Left colon (tissue), 2 donors: ENCODE measurements at places on chromosomes 7 and 10.

GRCh38 chr10:95245425-95246055, 45.3 kb downstream of the PDLIM1 start:
- DNase-seq = no peak

DNA sequence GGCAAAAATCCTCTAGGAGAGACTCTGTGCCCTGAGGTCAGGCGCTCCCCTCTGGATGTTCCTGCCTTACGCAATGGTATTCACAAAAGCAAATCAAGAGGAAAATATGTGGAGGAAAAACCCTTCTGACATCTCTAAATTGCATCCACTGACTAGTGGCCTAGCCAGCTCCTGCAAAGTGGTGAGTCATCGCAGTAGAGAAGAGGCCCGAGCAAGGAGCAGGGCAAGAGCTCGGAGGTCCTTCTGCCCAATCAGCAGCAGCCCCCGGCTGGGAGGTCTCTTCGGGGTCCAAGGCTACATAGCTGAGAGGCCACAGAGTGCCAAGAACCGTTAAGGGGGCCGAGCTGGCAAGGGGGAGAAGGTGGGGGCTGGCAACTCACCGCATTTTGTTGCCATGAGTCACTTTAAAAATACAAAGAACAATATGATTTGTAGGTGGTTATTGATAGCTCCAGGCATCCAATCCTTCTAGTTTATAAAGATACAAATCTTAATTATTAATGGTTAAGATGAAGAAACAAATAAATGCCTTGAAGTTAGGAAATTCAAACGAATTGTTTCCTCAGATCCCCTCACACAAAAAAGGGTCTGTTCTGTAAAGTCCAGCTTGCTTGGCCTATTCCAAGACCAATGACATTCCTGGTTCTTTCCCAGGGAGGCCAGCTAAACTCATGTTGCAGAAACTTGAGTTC, 161.6 kb downstream of the PKD1L1 start:
- peak; percentile 14 for DNase-seq

GRCh38 chr10:70680899-70681730, 8.8 kb downstream of the ADAMTS14 start:
- DNase-seq = no peak

DNA sequence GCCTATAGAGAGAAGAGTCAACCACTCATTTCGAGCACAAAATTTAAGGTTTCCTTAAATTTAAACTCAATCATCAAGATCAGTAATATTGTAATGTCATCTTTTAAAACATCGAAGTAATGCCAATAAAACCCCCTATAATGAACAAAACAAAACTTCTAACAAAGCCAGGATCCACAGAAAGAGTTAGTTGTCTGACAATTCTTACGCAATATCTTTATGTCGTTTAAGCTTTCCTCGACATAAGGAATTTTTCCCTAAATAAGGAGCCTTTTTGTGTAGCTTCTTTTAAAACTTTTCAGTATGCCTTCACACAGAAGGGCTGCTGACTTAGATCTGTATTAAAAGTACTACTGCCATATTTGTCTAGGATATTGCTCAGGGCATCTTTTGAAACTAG, 7.5 kb downstream of the EBLN1 start:
- no peak for DNase-seq

DNA sequence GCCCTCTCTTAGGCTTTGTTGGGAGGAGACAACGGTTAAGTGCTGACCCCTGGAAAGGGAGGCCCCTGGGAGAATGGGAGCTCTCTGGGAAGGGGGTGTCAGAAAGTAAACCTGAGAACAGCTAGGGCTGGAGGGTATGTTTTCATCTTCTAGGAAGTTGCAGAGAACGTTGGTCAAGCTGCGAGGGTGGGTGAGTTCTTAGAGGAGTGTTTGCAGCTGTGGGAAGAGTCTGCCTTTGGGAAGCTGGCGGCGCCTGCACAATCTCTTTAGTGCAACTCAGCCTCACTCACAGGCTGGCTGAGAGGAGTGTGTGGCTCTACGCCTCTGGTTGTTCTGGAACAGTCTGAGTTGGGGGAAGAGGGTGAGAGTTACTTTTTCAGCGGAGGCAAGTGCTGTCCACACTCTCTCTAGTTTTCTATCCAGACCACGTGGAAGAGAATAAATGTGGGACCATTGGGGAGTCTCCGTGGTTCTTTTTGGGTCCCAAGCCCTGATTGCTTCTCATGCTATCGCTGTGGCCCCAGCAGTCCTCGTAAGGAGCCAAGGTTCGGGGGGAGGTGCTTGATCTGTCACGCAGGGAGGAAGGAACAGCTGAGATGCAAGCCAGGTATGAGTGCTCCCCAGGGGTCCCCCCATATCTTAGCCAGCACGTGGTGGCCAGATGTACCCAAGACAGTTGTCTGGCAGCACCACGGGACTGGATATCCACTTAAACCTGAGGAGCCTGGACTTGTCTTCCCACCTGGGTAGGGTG, 237.2 kb downstream of the BUB3 start:
- DNase-seq = no peak

DNA sequence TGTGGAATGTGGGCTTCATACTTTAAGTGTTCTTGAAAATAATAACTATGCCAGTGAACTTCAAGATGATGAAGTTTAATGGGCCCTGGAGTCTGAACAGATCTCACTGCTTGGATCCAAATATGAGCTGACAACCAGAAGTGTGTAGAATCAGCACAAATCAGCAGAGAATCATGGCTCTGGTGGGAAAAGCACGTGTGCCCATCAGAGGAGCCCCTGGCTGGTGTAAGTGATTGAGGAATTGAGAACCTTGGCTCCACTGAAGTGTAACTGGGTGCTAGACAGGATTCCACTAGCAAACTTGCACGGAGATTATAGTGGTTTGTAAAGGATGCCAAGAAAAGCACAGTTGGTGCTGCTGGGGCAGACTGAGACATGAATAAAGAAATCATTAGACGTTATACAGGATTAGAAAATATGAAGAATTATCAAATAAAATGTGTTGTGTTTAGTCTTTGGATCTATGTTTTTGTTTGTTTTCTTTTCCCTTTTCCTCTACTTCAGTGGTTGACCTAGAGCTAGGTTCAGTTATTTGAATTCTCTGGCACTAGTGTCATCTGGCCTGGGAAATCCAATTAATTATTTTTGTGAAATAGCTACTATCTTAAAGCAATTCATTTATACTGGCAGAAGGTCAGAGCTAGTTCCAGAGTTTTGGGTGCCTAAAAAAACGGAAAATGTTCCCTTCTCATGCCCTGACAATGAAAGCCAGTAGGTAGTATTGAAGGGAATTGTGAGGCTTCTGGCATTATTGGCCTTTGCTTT, 175.7 kb upstream of the MEOX2 start:
- no peak for DNase-seq

- no peak for DNase-seq
Observed at GRCh38 chr7:119555788-119556187, 717.2 kb upstream of the KCND2 start.

GRCh38 chr7:10245406-10245805, 728.3 kb upstream of the PHF14 start:
- no peak for DNase-seq

- DNase-seq = no peak
Observed at GRCh38 chr7:16136896-16137295, 284.4 kb downstream of the CRPPA start.

DNA sequence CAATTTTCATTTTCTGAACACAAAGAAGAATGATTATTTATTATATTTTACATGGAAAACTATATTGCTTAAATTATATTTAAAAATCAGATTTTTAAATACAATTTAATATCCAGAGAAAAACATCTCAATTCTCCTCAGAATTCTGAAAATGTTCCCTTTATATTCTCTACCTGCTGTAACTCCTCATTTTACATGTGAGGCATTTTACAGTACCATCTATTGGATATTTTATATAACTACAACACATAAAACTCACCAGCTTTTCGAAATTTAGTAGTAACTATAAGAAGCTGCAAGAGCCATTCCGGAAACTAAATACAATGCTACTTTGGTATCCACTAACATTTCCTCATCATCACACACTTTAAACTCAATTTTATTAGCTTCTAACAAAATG, 264.6 kb downstream of the DGKB start:
- no peak for DNase-seq

DNA sequence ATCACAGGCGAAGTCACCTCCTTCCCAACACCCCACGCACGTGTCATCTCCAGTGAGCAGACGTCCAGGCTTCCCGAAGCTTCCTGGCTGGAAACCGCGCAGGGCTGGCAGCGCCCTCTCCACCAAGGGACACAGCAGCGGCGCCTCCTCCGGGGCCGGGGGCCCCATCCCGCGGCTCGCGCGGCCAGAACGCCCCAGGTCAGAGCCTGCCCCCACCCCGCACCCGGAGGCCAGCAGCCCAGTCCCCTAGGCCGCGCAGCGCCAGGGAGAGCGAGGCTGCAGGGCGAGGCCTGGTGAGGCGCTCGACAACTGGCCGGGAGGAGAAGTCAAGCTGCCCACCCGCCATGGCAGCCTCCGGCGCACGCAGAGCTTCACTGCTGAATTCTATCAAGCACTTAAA, 247.0 kb downstream of the SEMA3D start:
- DNase-seq = no peak

GRCh38 chr7:72453471-72453870, 41.3 kb upstream of the CALN1 start:
- no peak for DNase-seq

DNA sequence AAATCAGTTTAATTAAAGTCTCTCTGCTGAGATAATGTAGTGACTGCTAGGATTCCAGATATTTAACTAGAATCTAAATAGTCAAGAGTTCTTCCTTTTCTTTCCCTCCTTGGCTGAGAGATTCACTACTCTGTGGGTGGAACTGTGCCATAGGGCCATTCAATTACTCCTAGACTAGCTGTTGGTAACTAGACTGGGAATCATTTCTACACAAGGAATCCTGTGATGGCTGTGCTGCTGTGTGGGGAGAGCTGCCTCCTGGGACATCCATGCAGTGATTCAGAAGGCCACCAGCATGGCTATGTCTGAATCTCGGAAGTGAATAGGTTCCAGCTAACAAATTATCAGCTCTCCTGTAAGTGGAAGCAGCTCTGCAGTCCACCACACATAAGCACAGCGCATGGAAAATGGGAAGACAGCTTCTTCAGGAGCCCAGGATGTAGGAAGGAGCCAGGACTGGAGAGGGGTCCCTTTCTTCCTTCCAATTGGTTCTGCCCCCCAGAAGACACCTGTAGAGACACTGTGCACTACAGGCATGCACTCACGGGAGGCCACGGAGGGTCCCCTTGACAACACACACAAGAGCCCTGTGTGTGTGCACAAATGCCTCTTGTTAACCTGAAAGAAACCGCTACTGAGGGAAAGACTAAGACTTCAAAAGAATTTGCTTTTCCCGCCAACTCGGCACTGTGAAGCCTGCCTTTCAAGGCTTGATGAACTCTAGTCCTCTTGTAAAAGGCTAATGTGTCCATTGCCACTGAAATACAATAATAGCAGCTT, 66.5 kb downstream of the SCRN1 start:
- no peak for DNase-seq

- DNase-seq = no peak
Observed at GRCh38 chr7:1749864-1750466, 79.9 kb downstream of the ELFN1 start.

- no peak for DNase-seq
Observed at GRCh38 chr10:59700709-59701108, 8.9 kb downstream of the SLC16A9 start.

DNA sequence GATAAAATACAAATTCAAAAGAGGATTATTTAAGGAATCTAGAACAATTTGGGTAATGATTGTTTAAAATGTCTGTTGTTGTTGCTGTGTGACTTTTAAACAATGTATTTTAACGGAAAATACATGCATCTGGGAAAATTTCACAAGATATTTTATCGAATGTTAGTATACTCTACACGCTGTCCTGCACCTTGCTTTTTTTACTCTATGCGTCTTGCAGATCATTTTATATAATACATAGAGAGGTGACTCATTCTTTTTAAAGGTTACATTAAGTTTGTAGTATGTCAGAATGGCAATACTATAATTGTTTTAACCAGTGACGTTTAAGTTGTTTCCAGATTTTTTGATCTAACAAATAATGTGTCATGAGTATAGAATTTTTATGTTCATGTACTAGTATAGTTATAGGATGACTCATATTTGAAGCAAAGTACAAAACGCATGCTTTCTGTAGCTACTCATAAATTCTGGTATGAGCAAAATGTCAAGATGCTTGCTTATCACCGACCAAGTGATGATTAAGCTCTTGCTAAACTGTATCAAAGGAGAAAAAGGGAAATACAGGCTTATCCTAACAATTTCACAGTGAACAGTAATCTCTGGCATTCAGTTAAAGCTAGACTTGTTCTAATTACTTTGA, 4.9 kb downstream of the DKK1 start:
- no peak for DNase-seq

DNA sequence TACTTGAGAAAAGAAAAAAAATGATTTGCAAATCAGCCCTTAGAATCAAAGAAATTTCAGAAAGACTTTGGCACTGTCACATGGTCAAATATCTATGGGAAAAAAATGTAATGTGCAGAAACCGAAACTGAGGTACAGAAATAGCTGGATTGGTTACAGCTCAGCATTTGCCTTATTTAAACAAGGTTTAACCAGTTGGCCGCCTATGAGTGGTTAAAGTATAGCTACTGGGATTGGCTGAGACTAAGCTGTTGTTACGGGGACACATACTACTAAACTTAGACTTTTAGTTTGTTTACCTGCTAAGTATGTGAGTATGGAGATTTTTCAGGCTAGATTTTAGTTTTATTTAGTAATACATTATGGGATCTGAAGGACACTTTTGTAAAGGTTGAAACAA, 38.6 kb downstream of the SFTPD start:
- no peak for DNase-seq

DNA sequence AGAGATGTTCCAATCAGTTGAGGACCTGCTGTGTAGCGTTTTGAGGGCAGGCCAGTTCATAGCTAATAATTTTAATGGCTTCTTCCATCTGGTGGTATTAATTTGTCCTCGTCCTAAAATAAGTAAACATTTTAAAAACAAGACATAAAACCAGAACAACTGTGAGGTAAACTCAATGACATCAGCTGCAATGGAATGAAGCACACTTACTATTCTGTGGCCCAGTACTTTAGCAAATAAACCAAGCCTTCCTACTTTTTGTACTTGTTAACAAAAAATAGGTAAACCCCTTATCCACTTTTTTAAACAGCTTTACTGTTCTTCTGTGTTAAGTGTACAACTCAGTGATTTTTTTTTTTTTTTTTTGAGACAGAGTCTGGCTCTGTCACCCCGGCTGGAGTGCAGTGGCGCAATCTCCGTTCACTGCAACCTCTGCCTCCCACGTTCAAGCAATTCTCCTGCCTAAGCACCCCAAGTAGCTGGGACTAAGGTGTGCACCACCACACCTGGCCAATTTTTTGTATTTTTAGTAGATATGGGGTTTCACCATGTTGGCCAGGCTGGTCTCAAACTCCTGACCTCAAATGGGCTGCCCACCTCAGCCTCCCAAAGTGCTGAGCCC, 28.9 kb upstream of the FZD1 start:
- DNase-seq = no peak

GRCh38 chr7:107253599-107253998, 84.8 kb downstream of the HBP1 start:
- DNase-seq = no peak
